ENCODE measurements at places on chromosomes 13 and 19.

- no peak for DNase-seq
Measured at GRCh38 chr13:25887962-25888655, 163.7 kb downstream of the SHISA2 start.

GRCh38 chr19:8361921-8362793 is 1.8 kb upstream of the ANGPTL4 start:
- no peak for DNase-seq

- DNase-seq: no peak
Measured at GRCh38 chr19:11053817-11054195, 35.5 kb upstream of the LDLR start.

DNA sequence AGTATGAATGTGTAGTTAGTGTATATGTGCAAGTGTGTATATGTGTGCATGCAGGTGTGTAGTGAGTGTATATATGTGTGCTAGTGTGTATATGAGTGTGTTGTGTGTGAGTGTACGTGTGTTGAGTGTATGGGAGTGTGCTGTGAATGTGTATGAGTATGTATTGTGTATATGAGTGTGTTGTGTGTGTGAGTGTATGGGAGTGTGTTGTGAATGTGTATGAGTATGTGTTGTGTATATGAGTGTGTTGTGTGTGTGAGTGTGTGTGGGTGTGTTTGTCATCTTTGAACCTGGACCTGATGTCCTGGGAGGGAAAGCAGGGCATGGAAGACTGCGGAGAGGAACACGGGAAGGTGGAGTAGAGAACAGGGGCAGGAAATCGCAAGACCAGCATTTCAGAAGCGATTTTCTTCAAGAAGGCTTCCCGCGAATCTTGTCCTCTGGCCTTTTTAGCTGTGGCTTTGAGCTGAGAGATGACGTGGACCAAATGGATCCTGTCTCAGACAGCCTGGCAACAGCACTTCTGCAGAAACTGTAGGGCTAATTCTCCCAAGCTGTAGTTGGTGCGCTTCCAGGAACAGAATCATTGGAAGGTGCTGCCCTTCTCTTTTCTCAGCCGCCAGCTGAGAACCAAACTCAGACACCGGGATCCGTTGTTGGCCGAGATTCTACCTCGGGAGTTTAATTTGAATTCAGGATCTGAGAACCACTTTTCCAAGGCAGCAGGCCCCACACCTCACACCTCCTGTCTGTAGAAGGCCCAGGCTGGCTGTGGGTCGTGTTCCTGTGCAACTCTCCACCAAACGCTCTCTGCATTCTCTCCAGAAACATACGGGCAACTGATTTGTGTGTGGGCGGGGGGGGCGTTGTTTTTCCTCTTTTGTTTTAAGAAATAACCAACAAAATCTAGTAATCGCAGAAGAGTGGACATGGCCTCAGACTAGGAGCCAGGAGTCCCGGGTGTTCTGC is 94.7 kb upstream of the RAP2A start:
- DNase-seq: no peak

- DNase-seq: no peak
Measured at GRCh38 chr13:114134944-114135610, 2.7 kb upstream of the RASA3 start.

DNA sequence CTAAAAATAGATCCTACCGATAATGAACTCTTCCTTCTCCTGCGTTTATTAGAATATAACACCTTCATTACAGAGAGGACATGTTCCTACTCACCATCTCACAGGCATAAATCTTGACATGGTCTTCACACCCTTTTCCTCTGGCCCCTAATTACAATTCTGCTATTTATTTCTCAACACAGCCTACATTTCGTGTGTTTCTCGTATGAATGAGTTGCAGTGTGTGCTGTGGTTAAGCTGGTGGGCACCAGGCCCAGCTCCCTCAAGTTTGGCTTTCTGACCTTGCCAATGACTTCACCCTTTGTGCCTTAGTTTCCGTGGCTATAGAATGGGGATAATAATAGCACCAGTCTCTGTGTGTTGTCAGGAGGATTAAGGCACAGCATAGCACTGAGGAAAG is 12.3 kb upstream of the KATNAL1 start:
- no peak for DNase-seq

- no peak for DNase-seq
Measured at GRCh38 chr19:28403690-28404089, 809.3 kb downstream of the UQCRFS1 start.

DNA sequence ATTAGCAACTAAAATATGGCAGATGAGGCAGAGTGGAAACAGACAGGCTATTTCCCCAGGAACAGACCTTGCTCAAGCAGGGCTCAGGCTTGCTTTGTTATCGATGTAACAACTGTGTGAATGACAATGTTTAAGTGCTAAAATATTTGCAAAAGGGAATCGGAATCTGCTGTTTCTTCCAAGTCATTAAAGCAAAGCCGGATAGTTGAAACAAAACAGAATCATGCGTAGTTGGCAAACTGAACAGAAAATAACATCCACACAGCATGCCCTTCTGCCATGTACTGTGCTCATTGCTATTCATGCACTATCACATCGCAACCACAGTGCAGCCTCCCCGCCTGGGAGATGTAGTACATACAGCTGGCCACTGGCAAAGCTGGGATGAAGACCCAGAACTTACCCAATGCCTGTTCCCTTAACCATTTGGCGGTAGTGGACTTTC is 799.1 kb downstream of the DIAPH3 start:
- peak; percentile 16 for DNase-seq

- no peak for DNase-seq
Measured at GRCh38 chr13:63139277-63139676, 1723.6 kb upstream of the PCDH20 start.

GRCh38 chr13:114303700-114304327 is 10.5 kb upstream of the CHAMP1 start:
- DNase-seq: no peak

GRCh38 chr13:98999639-98999952 is 21.7 kb upstream of the DOCK9 start:
- no peak for DNase-seq

- no peak for DNase-seq
Measured at GRCh38 chr13:25898991-25899390, 152.8 kb downstream of the SHISA2 start.

DNA sequence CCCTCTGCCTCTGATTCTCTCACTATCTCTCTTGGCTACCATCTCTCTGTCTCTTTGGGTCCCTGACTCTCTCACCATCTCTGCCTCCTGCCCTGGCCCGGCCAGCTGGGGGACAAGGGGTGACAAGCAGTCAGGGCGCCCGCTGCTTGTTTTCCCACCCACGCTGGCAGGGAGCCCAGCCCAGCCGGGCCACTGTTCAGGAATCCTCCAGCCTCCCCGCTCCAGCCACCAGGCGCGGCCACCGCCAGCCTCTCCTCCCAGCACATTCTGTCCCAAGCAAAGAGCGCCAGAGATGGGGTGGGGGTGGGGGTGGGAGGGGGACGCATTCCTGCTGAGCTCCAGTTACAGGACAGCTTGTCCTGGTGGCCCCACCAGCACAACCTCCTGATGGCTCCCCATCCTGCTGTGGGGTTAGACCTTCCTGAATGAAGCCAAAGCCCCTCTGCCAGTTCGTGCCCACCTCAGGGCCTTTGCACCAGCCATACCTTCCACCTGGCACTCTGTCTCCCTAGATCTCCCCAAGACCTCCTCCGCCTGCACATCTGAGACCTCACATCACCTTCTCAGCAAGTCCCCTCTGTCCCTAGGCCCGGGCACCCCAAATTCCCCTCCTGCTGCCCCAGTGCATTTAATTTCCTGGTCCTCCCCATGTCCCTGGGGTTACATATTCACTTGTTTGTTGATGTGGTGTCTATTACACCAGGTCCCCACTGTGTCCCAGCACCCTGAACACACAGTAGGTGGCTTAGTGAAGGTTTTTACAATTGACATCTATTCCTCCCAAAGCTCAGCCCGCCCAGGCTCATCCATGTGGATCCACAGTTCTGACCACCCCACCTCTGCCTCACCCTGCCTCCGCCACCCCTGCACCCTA is 12.5 kb downstream of the ARRDC2 start:
- DNase-seq: no peak

DNA sequence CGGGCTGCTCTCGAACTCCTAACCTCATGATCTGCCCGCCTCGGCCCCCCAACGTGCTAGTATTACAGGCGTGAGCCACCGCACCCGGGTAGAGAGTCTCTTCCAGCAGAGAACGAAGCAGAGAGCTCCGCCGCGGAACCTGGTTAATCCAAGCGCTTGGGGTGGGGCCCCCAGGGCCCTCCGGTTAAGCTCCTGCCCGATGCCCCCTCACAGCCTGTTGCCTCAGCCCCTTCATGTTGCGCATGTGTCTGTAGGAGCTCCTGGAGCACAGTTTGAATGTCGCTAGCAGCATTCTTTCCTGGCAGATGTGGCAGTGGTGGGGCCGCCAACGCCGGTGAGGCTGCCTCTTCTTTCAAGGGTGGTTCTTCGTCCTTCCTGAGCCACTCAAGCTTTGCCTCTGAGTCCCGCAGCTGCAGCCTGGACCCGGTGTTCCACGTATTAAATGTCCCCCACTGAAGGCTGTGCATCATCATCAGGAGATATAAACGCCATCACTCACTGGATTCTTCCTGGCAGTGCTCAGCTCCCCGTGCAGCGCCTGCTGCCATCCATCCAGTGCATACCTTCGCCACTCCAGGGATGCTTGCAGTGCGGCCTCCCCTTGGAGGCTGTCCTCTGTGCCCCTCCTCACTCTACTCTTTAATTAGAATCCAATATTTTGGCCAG is 1919.3 kb downstream of the PCDH9 start:
- no peak for DNase-seq

DNA sequence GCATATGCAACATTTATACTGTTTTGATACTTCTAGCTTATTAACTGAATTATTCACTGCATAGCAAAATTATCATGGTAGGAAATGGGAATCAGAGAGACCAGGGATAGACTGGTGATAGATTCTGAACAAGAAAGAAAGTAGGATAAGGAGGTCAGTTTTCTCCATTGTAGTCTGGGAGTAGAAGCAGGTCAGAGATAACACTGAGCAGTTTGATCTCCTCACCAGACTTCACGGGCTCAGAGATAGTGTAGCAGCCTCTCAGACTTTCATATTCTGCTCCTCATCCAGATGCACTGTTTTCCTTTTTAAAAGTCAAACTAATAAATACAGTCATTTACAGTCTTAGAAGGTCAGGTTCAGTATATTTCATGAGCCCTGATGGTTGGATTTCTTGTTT is 56.0 kb upstream of the MYO16 start:
- DNase-seq: no peak

- DNase-seq: no peak
Measured at GRCh38 chr19:14779151-14779550, 791 bp upstream of the ADGRE2 start.

DNA sequence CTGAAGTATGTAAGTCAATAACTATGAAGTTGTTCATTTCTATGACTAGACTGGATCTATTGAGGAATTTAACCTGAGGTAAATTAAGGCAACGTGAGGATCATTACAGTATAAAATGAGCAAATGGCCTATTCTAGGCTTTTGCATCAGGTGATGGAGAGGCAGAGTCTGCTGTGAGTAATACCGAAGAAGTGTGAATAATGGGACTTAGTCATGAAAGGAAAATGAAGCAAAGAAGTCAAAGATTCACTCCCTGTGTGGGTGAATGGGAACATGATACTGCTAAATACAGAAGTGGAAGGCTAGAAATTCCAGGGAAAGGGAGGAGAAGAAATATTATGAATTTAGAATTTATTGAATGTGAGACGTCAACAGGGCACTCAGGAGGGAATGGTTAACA is 774.1 kb downstream of the LIG4 start:
- no peak for DNase-seq

DNA sequence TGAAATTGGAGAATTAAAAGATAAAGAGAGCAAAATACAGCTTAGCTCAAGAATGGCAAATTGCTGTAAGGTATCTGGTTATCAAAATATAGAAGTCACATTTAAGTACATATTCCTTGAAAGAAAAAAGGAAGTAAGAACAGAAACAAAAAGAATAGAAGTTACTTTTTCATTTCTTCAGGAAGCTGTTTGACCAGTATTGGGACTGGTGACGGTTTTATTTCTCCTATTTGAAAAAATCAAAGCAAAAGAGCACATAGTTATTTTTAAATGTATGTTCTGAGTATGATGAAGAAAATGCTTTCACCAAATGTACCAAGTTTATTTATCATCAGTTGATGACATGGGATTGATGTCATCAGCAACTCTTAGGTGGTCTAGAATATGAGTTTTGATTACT is 83.1 kb upstream of the OXGR1 start:
- DNase-seq: no peak
